ENCODE measurements at places on chromosomes 3 and 15.

DNA sequence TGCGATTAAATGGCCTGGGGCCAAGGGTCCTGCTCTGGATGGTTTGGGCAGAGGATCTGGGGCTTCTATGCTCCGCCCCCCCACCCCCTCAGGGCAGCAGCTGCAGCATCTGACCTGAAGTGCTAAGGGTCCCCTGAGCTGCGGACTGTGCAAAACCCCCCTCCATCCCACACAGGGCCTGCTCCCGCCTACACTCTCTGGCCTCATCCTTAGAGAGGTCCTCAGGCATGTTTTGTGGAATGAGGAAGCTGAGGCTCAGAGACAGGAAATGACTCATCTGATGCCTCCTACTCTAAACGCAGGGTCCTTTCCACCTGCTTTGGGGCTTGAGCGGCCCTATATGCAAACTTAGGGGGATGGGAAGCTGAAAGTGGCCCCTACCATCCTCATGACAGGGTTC lies 59.5 kb upstream of the CTSH start:
- no peak for DNase-seq

GRCh38 chr3:125194849-125195601 lies 17.5 kb downstream of the SLC12A8 start:
- no peak for DNase-seq

- DNase-seq = no peak
Measured at GRCh38 chr3:123667784-123668183, 82.9 kb upstream of the HACD2 start.

DNA sequence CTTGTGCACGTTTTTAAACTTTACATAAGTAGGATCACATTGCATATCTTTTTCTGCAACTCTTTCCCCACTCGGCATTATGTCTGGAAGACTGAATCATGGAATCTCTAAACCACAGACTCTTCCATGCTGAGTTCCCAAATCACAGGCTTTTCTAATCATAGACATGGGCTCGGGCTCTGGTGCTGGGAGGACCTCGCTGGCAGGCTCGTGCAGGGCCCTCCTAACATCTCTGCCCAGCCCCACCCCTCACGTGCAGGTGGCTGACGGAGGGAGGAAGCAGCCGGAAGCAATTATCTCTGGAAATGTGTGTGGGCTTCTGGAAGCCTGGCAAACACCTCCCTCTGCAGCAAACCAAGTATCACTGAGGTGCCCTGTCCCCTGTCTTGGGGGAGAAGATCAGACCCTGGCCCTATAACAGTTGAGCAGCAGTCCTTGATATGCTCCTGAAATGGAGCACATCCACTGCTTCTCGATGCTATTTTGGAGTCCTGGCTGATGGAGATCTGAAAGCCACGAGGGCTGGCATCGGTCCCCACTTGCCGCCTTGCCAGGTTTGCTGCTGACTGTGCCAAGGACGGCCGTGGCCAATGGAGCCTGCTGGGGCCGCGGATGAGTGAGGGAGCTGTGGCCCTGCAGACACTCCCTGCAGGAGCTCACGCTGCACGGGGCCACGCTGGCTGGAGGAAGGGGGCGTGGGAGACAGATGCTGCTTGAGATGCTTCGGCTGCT lies 4.4 kb upstream of the IQSEC1 start:
- DNase-seq = no peak

DNA sequence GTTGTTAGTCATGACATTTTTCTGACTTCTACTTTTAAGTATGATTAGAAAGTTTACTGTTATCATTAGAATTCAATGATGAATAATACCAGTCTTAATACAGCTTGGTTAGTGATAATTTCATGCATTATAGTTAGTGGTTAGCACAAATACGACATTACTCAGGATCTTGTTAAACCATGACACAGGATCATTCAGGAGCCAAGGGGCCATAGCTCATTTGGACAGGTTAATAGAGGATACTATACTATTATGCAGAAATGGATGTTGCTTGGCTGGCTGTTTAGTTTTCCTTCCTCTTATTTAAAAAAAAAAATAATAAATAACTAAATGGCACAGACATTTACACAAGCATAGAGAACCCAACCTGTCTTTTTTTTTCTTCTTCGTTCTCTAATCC lies 55.5 kb downstream of the NSUN3 start:
- no peak for DNase-seq

GRCh38 chr3:64450396-64450956 lies 225.2 kb upstream of the PRICKLE2 start:
- no peak for DNase-seq

DNA sequence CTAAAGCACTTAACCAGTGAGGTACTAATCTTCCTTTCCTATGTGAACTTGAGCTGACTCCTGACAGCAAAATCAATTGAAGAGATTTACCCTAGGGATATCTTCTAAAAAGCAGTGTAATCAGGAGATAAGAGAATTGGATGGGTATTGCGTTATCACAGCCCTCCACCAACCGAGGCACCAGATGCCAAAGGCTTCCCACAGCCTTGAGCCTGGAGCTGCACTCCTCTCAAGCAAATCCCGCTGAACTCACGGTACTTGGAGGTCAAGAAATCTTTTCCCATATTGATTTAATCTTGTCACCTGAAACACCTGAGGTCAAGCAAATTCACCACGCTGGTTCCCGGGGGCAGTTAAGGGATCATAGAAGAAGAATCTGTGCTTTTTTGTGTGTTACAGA lies 346.8 kb downstream of the TBL1XR1 start:
- no peak for DNase-seq

Measured in Panc1 (cell line).